Occipital lobe (tissue), 3 donors: ENCODE measurements at places on chromosomes 2 and 18. TPM values are rescaled to one million over a fixed set of nuclear protein-coding genes. Genes with fewer than 3 reads are reported as not detected.

Gene BAZ2B
- 189 TPM for total RNA-seq

Gene RDH14
- 25.7 TPM for total RNA-seq

Gene SCTR
- total RNA-seq = 0.62 TPM

Gene WDFY1
- total RNA-seq = 67.8 TPM

Gene NEUROD1
- 3.3 TPM for total RNA-seq

Gene TOGARAM2
- under 0.01 TPM for total RNA-seq

GRCh38 chr2:126898636-126899035 lies at the start of gene TEX51:
TEX51 (plus strand) TSS chr2:126898890; CDS start chr2:126898919, 29 bp downstream.
- DNase-seq = no peak

- DNase-seq = no peak
Observed at GRCh38 chr18:10013621-10014543, 100.1 kb downstream of the VAPA start.

DNA sequence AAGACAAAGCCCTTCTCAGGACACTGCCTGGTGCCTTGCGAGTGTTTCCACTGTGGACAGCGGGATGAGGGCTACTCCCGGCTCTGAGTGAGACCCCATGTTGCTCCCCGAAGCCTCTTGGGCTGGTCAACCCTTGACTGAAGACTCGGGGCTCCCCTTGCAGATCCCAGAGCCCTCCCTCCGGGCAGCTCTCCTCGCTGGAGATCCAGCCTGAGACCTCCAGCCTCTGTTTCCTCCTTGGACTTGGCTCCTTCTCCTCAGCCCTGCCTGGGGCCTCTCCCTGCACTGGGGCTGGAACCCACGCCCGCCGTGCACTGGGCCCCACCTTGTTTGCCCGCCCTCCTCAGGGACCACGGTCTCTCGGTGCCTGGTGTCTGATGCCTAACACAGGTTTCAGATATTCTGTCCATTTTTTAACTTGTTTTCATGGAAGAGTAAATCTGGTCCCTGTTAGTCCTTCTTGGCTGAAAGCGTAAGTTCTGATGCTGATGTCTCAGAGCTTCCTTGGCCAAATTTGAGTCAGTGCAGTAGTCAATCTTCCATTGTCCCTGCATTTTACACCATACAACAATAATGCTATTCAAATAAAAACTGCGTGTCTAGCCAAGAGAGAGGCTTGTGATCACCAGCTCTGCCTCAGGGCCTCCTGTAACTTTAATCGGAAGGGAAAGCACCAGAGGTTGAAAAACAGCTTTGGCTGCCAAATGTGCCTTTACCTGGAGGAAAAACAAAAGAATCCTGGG lies 139.3 kb upstream of the CTDP1 start:
- DNase-seq = no peak

GRCh38 chr2:113273027-113273551 lies 5.6 kb downstream of the PAX8 start:
- DNase-seq = no peak

DNA sequence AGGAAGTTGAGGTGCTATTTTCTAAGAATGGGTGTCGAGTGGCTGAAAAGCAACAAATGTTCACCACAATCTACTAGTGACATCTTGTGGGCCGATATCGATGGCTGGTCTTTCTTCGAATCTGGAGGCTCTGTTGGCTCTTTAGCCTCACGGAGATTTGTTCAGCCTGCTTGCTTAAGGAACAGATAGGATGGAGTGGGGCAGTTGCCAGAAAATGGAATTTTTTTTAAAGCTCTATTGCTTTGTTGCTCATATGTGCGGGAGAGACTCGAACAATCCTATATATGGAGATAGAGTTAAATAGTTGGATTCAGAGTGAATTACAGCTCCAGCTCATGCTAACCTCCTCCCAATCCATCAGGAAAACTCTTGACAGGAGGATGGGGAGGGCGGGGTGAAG lies 70.9 kb upstream of the LYPD6B start:
- no peak for DNase-seq

GRCh38 chr2:103788951-103789350 lies 1027.1 kb downstream of the TMEM182 start:
- no peak for DNase-seq

DNA sequence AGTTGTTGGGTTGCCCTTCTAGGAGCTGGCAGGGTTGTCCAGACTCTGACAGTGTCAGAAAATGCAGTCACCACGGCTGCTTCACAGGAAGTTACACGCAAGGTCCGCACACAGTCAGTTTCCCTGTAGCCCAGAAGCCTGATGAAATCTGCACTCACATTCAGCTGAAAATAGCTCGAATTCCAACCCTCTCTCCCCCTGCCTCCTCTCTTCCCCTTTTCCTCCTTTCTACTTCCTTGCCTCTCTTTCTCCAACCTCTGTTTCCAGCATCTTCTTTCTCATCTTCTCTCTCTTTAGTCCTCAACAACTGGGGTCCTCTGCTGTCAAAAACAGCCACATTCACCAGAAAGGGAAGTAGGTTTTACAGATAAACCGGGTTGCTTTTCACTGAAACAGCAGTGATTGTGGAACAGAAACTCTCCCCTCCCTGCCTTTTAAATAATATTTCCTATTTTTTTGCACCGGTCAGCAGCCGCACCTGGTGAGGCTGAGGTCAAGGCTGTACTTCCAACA lies 69.3 kb downstream of the BCL11A start:
- DNase-seq = no peak

- DNase-seq = no peak
Observed at GRCh38 chr2:174613531-174613930, 15.9 kb upstream of the WIPF1 start.

DNA sequence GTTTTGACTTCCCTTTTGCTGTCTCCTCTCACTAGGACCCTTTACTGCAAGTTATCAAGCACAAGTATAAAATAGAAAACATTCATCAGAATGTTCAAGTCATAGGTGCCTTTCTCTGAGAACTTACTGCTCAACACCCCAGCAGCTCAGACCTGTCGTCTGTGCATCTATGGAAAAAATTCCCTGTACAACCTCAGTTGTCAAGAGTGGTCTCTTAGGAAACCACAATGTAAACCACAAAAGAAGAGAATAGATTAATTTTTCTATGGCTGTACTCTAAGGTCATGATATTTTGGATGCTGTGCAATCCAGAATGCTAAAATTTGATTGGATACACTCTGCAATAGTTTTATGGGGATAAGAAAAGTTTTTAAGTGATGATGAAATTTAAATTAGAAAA lies 84.1 kb downstream of the RBMS1 start:
- no peak for DNase-seq

- DNase-seq = no peak
Observed at GRCh38 chr2:143525402-143525860, 396.2 kb downstream of the ARHGAP15 start.

GRCh38 chr18:10094154-10094553 lies 180.3 kb downstream of the VAPA start:
- DNase-seq = no peak

GRCh38 chr2:177998006-177998405 lies 74.6 kb downstream of the PDE11A start:
- no peak for DNase-seq

- no peak for DNase-seq
Observed at GRCh38 chr2:31446848-31447247, 32.3 kb upstream of the XDH start.

GRCh38 chr2:143891879-143892308 lies 628.0 kb downstream of the ZEB2 start:
- DNase-seq = no peak

GRCh38 chr2:161983866-161984265 lies 90.1 kb downstream of the DPP4 start:
- DNase-seq = no peak

- DNase-seq = no peak
Observed at GRCh38 chr2:198664321-198664720, 793.4 kb downstream of the SATB2 start.

DNA sequence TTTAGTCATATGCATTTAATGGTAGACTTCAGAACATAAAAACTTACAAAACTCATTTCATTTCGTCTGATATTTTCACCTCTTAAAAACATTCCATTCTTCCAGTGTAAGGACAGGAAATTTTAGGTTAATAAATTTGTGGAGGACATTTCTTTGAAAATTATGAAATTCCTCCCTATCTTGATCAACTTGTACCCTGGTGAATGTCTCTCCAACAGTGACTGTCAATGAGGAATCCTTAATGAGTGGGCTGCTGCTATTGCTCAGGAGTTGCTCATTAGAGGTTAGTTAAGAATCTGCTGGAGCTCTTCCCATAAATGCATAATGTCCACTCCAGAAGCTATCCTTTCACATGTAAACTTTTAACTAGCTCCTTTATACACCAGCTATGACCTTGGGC lies 69.1 kb downstream of the LRP1B start:
- no peak for DNase-seq

DNA sequence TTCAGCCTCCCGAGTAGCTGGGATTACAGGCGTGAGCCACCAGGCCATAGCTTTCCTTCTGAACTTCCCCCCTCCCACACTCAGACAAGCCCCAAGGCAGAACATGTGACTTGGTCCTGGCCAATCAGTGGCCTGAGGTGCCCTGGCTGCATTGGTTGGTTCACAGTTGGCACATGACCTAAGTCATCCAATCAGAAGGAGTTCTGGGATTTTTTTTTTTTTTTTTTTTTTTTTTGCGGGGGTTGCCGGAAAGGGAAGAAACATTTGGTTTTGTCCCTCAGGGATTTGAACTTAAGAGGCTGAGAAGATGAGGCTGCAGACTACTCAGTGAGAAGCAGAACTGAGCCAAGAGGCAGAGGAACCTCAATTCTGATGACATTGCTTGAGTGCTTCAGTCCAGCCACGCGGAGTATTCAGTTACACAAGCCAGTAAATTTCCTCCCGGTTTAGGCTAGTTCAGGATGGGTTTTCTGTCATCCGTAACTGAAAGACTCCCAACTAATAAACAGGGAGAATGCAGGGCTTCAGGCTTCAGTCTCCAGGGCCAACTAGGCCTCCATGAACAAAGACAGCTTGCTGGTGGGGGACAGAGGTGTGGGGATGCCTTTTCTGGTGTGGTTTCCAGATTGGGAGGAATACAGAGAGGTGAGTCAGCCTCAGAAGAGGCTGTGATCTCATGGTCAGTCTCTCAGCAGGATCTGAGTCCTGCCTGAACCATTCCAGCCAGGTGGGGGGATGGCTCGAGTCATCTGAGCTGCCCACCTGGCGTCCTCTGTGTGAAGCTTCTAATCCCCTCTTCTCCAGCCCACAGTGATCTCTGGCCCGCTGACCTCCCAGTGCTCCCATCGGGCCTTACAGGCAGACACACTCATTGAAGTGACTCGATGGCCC lies 9.2 kb downstream of the PTMA start:
- no peak for DNase-seq

- DNase-seq = no peak
Observed at GRCh38 chr18:28123401-28124030, 53.4 kb downstream of the CDH2 start.
